ENCODE measurements at places on chromosomes 6 and 20.
A peak's percentile ranks its signal among the peaks of the same experiment; 100 is the strongest.

- no peak for DNase-seq
Observed at GRCh38 chr20:53402233-53403005, 191.2 kb downstream of the ZNF217 start.

DNA sequence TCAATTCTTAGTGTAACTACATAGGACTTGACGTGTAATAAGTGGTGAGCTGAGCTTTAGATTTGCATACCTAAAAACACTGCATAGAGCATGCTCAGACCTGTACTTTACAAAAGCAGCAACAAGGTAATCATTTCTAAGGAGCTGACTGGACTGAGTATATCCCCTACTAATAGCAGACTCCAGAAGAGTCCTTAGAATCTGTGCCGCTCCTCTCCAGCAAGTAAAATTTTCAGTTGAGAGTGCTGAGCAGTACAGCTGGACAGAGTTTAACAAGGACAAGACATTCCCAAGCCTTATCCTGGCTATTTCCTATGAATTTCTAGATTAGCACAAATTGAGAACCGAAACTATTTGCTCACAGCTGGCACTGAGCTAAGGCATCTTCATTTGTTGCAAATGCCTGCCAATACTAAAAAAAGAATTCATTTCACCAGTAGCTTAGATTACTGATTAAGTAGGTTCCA is 26.1 kb upstream of the KLHL31 start:
- DNase-seq: no peak

DNA sequence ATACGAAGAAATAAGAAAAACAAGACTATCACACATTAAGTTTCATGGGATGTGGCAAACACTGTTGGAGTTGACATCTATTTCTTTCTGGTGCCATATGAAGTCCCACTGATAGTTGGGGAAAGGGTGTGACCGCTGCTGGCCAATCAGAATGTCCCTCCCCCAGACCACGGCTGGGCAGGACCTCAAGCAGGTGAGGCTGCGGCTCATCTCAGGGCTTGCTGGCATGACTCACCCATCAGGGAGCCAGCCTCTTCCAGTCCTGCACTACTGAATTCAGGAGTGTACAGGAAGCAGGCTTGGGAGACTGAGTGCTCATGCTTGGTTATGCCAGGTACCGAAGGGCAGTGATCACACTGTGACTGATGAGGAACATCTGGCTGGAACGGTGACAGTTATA is 18.9 kb downstream of the PREP start:
- DNase-seq: peak; percentile 14

DNA sequence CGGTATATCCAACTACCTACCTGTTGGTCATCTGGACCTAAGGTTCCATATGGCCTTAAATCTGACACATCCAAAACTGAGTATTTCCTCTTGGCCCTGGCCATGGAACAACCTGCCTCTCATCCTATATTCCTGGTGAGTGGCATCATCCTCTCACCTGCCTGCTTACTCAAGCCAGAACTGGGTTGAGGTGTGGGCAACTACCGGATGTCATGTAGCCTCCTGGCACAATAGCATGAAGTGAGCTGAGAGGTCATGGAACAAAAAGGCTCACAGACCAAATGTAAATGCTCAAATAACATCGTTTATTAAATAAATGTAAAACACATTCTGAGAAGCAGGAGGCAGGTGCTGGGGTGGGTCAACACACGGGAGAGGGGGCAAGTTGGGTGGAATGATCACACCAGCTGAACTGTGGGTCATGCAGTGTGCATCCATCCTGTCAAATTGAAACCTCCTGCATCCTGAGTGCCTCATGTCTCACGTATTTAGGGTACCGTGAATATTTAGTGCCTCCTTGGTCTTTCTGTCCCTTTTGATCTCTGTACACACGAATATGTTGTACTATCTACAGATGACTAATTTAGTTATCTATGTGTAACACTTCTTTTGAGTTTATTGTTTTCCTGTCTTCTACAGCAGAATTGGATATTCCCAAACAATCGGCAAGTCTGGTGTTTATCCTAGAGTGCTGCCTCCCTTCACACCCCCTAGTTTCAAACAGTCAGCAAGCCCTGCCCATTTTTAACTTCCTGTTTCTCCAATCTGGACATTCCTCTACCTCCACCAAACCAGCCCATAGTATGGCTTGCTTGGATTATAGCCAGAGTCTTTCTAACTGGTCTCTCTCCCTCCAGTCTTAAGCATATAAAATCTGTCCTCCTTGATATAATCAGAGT is 7.9 kb upstream of the POU5F1 start:
- no peak for DNase-seq

DNA sequence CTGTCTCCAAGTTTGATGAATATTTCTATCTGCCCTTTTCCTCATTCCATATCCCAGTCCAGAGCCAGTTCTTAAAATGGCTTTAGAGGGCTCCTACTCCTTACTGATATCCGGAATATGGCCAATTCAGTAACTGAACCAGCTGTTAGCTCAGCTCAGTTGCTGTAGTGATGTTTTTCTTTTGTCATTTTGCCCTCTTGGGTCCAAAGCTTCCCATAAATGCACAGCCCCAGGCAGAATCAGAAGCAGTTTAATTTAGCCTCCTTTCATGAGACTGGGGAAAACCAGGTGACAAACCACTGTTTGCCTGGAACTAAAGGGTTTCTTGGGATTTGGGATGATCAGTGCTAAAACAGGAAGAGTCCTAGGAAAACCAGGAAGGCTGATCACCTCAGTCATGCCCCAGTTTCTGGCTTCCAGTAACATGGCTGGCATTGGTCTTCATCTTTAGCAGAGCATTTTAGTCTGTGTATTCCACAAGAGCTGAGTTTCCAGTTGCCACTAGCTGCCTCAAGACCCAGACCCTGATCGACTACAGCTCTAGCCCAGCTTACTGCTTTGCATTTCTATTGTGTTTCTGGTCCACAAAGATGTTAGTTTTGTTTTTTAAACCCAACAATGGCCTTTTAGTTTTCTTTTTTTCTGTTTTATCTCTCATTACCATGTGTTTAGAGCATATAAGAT is 40.6 kb upstream of the REV3L start:
- no peak for DNase-seq

DNA sequence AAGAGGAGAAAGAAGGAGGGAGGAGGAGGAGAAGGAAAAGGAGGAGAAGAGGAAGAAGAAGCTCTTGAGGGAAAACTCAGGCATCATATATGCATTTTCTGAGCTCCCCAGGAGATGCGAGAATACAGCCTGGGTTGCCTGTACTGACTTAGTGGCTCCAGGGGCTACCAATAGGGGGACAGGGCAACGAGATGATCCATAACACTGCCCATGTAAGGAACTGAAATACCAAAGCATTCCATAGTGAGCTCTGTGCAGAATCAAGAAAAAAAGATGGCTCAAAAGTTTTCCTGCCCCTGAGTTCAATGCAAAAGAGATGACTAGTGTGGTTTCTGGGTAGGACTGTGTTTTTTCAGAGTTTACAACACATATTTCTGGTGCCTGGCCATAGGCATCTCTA is 258.7 kb downstream of the ALDH8A1 start:
- DNase-seq: no peak

- no peak for DNase-seq
Observed at GRCh38 chr6:46476301-46476700, 14.9 kb downstream of the RCAN2 start.

GRCh38 chr6:125994670-125995488 is 8.5 kb downstream of the TRMT11 start:
- DNase-seq: no peak

DNA sequence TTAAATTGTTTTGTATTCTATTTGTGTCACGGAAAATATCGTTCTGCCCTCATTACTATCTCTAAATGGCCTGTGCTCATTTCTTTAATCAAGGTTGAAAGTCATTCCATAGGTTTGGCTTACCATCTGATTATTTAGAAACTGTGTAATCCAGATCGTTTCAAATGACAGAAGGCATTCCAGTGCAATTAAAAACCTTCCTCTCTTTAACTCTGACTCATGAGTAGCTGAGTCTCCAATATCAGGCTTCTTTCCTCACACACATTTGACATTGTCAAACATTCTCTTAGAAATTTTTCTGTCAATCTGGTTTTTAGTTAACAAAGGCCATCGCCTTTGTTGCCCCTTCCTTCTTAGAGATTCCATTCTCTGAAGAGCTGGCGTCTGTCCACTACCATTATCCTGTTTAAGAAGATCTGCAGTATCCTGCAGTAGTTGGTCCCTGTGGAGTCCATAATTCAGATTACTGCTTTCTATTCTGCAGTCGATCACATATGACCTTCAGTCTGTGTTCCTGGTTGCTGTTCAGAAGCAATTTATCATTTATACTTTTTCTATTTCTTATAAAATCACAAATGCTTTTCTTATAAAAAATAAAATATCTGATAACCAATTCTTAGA is 3.9 kb upstream of the TRDN start:
- DNase-seq: no peak

- DNase-seq: no peak
Observed at GRCh38 chr6:166352923-166353322, 10.6 kb upstream of the SFT2D1 start.

DNA sequence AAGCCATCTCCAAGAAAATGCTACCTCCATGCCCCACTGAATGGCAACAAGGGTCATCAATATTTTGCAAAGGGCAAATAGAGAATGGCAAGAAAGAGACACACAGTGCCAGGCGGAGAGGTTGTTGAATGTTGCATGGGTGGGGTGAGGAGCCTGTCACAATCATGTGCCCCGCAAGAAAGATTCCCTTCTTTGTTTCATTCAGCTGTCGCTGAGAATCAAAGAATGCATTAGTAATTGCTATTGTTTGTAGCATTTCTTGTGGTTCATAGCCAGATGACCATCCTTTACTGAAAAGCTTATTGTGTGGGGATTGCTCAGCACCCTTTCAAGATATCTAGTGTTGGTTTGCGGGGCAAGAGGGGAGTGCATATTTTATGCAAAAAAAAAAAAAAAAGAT is 166.5 kb upstream of the QKI start:
- DNase-seq: no peak

DNA sequence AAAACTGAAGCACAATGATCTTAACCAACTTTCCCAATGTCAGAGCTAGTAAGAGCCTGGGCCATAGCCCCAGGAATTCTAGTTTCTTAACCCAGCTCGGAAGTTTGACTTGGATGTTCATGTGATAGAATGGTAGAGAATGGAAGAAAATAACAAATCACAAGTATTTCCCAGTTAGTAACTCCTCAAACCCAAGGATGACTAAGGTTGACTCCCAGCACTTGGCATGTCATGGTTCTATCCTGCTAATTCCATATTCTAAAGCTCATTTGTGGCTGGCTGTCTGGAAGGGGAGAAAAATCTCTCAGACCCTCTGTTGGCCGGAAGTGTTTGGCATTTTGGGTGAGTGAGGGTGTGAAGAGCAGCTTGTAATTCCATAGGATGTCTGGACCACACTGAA is 248.7 kb downstream of the RFPL4B start:
- no peak for DNase-seq

- peak; percentile 35 for DNase-seq
Observed at GRCh38 chr20:63082308-63082938, 75.7 kb upstream of the BHLHE23 start.

DNA sequence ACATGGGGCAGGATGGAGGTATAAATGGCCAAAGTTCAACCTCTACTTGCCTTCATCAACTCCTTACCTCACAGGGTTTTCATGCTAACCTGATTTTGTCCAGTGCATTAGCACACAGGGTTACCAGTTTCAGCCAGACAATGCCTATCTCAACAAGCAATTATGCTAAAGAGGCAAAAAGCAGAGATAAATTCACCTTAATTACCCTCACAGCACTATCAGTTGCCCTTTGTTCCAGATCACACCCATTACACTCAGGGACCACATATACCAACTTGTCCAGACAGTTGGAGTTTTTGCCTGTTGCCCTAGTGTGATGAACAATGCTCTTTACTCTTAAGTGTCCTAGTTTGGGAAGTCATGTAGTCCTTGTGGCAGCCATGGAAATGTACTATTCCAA is 174.5 kb upstream of the MOCS1 start:
- no peak for DNase-seq

GRCh38 chr6:144418959-144419545 is 133.9 kb downstream of the UTRN start:
- DNase-seq: no peak
